ENCODE measurements at places on chromosomes 6 and 20.

- DNase-seq = no peak
These were observed 79.0 kb upstream of the EEF1E1 start for GRCh38 chr6:8181160-8181881.

GRCh38 chr6:44407951-44408670 is 20.6 kb downstream of the CDC5L start:
- DNase-seq = no peak

- no peak for DNase-seq
These were observed 81.2 kb downstream of the PLCB1 start for GRCh38 chr20:8213270-8213669.

GRCh38 chr20:36355469-36356171 is 49.5 kb downstream of the DLGAP4 start:
- DNase-seq = no peak

GRCh38 chr6:170134471-170135440 is 156.1 kb downstream of the DLL1 start:
- DNase-seq = no peak

- no peak for DNase-seq
These were observed 77.6 kb upstream of the RGS17 start for GRCh38 chr6:153208706-153209105.

DNA sequence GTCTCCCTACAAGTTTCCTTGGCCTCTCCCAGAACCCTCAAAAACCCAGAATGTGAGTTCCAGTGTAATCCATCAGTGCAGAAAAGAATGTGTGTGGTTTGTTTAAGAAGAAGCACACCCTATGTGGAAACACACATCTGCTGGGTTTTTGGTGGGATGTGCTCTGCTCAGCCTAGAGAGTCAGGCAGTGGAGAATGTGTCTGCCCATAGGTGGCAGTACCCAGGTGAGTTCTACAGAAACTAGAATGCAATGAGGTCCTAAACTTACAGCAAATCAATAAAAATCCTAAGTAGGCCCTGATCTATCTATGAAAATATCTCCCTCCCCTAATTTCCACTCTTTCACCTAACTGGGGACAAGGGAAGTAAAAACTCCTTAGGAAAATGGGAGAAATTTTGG is 437.3 kb downstream of the DHX35 start:
- DNase-seq = no peak

GRCh38 chr6:151478670-151479069 is 15.1 kb upstream of the CCDC170 start:
- DNase-seq = no peak

DNA sequence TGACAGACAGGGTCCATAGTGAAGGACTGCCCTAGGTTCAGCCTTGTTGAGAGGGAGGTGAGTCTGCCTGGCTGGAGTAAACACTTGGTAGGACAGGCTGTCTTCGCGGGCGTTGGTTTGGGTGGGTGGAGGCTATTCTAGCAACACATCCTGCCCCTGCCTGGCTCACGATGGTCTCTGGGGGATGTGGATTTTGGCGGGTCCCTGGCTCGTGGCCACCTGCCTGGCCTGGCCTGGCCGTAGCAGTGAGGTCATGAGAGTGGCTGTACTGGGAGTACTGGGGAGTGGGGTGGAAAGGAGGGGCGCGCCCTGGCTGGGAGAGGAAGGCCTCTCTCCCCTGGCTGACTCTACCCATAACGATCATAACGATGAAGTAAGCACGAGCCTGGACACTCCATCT is 30.2 kb upstream of the MRPS18A start:
- no peak for DNase-seq

GRCh38 chr6:121584586-121585369 is 149.3 kb downstream of the GJA1 start:
- no peak for DNase-seq

DNA sequence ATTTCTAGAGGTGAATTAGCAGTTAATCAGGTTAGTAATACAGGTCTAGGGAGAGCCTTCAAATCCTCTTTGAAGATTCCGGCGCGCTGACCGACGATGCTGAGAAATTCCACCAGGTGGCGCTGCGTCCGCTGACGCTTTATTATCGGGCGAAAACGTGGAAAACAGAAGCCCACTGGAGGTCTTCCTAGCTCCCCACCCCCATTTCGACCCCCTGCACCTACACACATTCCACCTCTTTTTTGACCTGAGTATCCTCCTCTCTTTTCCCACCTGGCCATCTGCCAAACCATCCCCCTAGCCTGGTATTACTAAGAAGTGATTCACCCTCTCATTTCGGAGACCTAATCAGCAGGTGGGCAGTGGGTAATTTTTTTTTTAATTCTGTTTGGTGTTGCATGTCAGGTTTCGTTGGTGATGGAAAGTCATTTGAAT is 65.4 kb upstream of the RIN2 start:
- DNase-seq = peak; percentile 60

GRCh38 chr6:169839898-169840631 is 88.6 kb downstream of the ERMARD start:
- no peak for DNase-seq

- DNase-seq = no peak
These were observed at the start of gene TMEM239 for GRCh38 chr20:2816030-2816582. TSS of gene TMEM239 (plus strand) at chr20:2816364. CDS start at chr20:2816555, 191 bp downstream.

DNA sequence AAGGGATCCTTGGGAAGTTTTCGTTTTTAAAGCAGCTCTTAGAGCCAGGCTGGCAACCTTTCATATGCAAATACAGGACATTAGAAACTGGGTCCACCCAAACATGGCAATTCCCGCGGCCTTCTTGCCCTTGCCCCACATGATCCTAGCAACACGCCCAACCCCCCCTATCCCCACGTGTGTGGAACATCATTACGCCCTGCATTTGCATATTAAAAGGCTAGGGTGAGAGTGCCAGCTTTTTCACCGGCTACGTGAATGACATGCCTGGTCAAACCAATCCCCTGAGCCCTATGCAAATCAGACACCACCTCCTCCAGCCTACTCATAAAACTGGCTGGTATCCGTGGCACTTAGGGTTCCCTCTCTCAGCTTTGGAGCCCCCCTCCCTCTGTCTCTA is 88.1 kb downstream of the TNFRSF21 start:
- no peak for DNase-seq

DNA sequence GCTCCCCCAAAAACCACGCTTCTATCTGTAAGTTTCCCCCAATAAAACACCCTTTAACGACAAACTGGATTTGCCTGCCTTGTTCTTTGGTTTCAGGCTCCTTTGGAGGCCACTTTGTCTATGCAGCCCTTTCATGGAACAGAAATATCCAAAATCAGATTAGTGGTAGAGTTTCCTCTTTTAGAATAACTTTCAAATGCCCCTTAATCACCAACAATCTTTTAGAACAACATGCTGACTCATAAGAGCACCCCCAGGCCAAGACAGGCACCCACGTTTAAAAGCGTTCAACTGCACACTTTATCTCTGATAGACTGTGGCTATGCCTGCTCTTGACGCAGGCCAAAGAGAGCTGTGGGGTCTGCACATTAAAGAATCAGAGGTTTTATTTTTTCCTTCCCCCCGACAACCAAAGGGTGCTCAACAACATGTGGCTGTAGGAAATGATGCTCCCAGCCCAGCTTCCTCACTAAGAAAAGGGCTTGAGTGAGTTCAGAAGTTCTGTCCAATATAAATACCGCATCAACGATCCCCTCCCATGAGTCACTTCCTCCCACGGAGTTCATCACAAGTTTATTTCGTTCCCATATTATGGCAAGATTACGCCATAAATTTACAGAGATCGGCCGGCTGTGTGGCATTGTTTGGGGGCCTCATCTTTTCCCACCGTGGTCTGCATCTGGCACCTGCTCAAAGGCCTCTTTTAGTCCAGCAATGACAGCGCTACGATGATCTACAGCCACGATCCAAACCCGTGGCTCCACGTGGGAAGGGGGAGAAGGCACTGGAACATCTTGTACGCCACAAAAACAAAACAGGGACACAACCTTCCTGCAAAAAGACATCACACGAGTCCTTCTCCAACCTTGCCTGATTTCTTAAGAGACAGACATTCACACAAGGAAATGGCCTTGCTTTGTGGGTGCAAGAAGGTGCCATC is 88.8 kb upstream of the NFATC2 start:
- peak; percentile 54 for DNase-seq

DNA sequence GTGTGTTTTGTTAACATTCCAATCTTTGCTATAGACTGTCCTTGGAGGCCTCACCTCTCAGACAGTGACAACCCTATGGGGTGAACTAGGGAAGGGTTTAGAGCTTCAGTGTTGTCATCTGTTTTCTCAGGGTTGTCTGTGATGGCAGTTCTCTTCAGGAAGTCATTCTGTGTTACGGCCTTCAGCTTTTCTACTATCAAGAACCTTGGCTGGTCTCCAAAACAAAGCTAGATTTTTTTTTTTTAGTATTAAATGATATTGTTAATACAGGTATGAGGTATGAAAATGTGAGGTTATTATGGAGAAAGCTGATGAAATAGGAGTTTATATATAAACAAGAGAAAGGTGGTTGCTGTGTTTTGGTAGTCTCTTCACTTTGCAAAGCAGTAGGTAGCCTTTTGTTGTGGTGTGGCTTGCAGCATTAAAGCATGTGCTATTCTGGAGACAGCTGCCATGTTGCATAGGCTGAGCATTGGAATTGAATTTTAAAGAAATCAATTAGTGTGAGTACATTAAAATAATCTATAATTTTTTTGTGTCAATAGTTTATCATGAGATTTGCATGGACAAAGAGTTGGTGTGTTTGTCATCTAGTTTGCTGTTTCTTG is 162.6 kb downstream of the CARMIL1 start:
- DNase-seq = no peak

DNA sequence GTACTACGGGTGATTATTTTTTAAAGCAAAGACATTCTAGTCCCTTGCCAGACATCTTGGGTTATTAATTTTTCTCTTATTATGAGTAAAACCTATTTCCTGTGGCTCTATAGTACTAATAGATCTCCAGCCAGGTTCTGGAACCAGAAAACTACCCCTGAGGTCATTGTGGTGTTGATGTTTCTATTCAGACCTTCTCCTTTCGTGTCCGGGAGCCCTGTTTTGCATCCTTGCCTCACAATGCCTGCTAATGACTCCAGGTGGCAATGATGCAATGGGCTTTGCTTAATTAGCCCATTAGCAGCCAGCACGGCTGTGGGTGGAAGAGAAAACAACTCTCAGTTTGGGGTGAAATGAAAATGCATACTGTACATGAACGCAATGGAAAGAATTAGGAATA is 62.9 kb upstream of the ARG1 start:
- no peak for DNase-seq

DNA sequence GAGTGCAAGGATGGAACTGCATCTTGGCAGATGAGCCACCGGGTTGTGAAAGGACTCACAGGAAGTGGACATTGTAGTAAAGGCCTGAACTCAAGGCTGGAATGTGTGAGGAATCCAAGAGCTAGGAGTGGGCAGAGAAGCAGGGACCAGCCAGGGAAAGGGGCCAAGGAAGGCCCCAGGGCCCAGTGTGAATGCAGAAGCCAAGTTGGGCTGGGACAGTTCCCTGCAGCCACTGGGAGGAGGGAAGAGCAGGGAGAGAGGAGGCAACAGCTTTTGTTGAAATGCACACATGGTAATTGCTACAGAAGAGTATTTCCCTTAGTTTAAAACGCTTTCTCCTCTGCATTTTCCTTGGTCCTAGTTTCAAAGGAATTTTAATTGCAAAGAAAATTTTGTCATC is 34.6 kb downstream of the CDH22 start:
- DNase-seq = no peak

DNA sequence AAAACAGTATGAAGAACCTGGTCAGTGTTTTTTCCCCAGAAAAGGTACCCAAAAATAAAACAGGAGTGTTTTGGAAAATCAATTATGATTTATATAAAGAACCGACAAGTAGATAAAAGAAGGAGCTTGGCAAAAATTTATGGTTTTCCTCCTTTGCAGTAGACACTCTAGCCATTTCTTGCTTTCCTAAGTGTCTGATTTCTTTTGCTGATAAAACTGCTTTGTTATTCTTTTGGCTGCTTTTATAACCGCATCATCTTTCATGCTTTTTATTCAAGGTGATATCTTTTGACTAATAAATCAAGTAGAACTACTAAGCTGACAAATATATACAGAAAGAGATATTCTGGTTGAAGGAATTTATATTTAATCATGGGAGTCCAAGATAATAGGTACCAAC is 16.6 kb downstream of the ATG5 start:
- no peak for DNase-seq

DNA sequence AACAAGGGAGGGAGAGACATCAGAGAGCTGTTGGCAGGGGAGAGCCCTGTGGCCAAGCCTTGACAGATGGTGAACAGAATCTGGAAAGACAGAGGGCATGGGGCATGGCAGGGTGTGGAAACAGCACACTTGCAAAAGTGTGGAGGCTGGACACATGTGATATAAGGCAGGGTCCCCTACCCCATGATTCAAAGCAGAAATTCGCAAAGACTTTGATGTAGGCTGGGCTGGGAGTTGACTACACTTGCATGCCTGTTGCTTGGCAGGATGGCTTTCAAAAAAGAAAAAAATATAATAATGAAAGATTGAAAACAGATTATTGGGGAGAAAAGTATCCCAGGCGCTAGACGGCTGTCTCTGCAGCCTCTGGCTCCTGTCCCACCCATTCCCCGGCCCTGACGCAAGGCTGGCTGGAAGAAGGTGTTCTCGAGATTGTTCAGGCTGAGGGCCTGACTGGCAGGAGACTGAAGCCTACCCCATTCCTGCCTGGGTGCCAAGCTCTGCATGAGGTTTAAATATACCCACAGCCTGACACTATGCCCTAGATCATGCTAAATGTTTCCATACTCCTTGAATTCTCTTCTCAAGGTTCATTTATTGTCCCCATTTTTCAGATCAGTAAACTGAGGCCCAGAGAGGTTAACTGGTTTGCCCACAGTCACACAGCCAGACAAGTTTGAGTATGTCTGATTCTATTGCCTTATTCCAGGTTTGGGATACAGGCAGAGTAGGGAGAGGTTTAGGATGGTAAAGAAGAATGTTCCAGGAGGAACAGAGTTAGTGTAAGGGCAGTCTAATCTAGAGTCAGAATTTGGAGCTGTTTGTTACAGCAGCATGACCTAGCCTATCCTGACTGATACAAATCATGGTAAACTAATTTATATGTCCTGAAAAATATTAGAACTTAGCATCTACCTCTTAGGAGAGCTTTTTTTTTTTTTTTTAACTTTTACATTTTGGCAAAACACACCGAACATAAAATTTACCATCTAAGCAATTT is 23.4 kb upstream of the CCN5 start:
- no peak for DNase-seq

GRCh38 chr6:31538805-31539400 is 2.9 kb downstream of the DDX39B start:
- DNase-seq = no peak

- DNase-seq = no peak
These were observed 114.3 kb downstream of the GJA1 start for GRCh38 chr6:121549736-121550135.

GRCh38 chr20:58790454-58790853 is 60.2 kb downstream of the GNAS-AS1 start:
- DNase-seq = no peak
